Choroid plexus epithelial cell (primary cell): ENCODE measurements at places on chromosomes 3 and 15.
A peak's percentile ranks its signal among the peaks of the same experiment; 100 is the strongest.

DNA sequence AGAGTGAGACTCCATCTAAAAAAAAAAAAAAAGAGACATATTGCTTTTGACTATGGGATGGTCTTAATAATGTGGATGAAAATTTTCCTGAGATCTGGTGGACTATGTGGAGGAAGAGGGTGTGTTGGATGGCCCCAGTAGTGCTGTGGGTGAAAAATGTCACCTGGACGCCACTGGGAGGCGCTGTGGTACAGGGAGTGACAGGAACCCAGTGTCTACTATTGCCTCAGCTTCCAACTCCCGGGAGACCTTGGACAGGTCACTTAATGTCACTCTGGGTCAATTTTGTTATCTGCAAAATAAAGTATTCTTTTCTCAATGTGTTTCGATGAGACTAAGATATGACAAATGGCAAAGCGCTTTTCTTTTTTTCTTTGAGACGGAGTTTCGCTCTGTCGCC lies 27.7 kb upstream of the DCP1A start:
- peak; percentile 77 for DNase-seq

- DNase-seq: no peak
These were observed 87.4 kb downstream of the THSD4 start for GRCh38 chr15:71202712-71203111.

- peak; percentile 99 for DNase-seq
These were observed at the start of gene PIF1 for GRCh38 chr15:64825431-64826294. TSS of gene PIF1 (minus strand) at chr15:64825647. CDS start at chr15:64824335, 1,312 bp downstream.

GRCh38 chr3:51927061-51927977 lies 14.4 kb downstream of the RRP9 start:
- DNase-seq: no peak
